ENCODE measurements at places on chromosomes 13 and 19.

DNA sequence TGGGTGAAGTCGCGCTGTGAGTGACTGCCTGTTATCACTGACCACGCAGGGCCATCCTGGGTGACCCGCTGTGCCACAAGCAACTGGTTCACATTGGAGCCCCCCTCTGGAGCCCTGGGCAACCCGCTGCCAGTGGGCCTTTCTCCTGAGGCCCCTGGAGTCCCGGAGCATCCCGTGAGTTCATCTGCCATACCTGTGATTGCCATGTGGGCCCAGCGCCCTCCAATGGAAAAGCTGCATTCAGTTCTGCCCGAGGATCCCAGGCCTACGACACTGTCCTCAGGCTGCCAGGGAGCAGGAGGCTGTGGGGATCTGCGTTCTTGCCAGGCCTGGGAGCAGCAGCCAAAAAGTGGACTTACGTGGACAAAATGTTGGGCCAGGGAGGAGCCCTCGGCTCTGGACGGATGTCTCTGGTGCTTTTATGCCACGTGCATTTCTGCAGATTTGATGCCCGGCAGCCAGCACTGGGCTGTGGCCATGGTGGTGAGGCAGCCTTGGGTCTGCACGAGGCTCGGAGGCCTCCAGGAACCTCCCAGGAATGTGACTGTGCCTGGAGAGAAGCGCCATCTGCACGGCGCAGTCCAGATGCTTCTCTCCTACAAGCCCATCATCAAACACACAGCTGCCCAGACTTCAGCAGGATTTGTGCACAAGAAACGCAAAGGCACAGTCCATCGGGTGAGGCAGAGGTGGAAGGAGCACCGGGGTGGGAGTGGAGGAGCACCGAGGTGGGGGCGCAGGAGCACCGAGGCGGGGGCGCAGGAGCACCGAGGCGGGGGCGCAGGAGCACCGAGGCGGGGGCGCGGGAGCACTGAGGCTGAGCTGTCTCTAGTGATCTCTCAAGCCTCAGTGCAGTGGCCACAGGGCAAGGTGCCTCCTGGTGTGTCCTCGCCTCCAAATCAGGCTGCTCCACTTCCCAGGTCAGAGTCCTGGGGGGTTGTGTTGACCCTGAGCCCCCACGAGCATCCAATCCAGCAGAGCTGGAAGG lies 44.0 kb downstream of the C13orf46 start:
- no peak for DNase-seq

DNA sequence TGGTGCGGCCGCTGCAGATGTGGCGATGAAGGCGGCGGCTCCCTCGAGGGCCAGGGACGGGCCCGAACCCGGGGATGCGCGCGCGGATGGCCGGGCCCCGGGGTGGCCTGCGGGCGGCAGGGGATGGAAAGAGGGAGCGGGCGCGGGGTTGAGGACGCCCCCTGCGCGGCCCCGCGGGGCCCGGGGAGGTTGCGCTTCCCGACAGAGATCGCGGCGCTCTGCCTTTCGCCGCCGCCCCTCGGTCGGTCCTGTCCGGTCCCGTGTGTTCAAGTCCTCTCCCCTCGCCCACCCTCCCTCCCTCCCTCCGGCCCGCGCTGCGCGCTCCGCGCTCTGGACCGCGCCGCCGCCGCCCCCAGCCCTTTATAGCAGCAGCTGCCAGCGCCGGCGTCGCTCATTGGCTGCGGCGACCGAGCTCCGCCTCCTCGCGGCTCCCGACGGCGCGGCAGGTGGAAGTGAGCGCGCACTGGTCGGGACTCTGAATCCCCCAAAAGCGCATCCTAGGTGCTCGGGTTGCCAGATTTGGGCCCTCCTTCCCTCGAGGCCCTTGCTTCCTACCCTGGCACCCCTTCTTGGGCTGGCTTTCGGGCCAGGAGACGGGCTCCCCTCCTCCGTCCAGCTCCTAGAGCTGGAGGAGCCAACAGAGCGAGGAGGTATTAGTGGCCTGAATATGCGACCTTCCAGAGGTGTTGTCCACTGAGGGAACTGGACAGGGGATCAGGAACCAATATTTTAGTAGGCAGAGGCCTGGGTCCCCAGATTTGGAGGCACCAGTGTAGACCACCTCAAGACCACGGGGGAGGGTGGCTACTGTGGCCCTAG lies at the start of gene ELAVL3:
Gene ELAVL3 (minus strand): TSS at position 332 of the 819 bp plus-strand sequence. CDS start 438 bp downstream, outside the sequence.
- DNase-seq, result no peak

- DNase-seq, result no peak
Measured at GRCh38 chr19:8004723-8005513, 523 bp downstream of the ELAVL1 start.

GRCh38 chr13:30504081-30504480 lies 38.3 kb upstream of the HMGB1 start:
- DNase-seq, result no peak

- no peak for DNase-seq
Measured at GRCh38 chr13:78787190-78787589, 128.2 kb upstream of the OBI1 start.

- no peak for DNase-seq
Measured at GRCh38 chr13:85806553-85807175, 7.4 kb upstream of the SLITRK6 start.

- no peak for DNase-seq
Measured at GRCh38 chr13:110811771-110812120, 98.2 kb downstream of the ING1 start.

- no peak for DNase-seq
Measured at GRCh38 chr19:38565691-38566105, 52.1 kb downstream of the MAP4K1 start.

DNA sequence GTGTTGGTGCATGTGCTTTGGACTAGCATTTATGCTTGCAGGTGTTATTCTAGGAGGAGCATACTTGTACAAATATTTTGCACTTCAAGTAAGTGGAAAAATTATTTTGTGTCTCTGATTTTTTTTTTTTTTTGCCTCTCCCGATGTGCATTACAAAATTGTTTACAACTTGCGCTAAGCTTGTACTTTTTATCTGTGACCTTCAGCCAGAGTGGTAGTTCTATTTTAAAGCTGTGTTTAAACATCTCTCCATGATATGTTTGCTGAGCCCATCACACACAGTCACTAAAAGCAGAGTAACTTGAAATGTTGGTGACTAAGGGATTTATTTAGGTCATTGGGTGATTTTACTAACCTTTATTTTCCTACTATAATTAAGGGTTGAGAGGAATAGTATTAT lies 20.8 kb downstream of the ITM2B start:
- no peak for DNase-seq

GRCh38 chr19:15631817-15632216 lies 8.9 kb upstream of the CYP4F3 start:
- DNase-seq, result no peak

GRCh38 chr13:59533561-59534555 lies 629.9 kb downstream of the DIAPH3 start:
- no peak for DNase-seq

DNA sequence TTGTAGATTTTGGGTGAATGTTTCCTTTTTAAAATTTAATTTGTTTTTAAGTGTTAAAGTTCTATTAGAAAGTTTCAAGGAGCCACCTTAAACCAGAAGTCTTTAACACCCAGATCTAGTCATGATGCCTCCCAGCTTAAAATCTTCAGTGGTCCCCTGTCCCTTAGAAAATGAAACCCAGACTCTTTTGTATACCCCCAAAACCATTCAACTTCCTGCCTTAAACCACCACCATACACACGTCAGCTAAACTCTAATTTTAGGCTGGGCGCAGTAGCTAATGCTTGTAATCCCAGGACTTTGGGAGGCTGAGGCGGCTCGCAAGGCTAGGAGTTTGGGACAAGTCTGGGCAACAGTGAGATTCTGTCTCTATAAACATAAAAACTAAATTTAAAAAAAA lies 37.9 kb downstream of the N4BP2L1 start:
- DNase-seq, result no peak

DNA sequence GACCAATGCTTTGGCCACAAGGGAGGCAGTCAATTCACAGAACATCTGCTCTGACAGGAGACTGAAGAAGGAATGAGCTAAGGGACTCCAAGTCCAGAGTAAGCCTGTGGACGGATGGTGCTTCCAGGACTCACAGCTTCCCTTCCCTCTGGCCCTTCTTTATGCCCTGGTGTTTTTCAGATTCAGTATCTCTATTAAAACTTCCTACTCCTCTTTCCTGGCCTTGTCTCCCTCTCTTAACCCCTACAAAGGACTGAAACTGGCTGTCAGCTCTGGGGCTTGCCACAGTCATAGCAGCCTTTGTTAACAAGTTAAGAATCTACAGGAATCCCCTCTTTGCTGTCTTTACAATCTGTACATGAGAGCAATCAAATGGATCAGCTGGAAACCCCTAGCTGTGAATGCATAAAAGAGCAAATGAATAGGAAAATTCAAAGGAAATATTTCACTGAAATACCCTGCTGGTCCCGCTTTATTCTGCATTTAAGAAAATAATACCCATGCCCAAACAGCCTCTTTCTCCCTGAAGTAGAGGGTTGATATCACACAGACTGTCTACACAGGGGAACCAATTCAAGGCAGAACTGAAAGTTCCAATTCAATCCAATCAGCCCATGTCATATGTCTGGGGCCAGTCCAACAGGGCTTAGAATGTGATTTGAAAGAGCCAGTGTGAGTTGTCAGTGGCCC lies 192.3 kb downstream of the MZT1 start:
- no peak for DNase-seq

All from esophagus squamous epithelium (tissue), 5 donors.